Stimulated activated CD8-positive, alpha-beta memory T cell treated with anti-CD3 and anti-CD28 coated beads, Interleukin-7, amount 100 ng/mL, for 4 hours (primary cell): ENCODE measurements at places on chromosomes 7 and 10.

DNA sequence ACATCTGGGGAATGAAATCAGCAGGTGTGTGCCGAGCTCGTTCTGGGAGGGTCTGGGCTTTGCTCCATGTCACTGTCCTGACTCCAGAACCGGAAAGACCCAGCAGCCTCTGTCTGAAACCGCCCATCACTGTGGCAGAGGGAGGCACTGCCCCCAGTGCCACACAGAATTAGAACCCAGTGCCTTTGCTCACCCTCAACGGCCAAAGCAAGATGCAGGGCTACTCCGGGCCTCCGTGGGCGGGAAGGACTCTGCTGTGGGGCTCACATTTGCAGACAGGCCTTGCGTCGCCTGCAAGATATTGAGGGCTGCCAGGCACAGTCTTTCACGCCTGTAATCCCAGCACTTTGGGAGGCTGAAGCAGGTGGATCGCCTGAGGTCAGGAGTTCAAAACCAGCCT lies 219.2 kb upstream of the PPP2R2D start:
- DNase-seq = no peak

DNA sequence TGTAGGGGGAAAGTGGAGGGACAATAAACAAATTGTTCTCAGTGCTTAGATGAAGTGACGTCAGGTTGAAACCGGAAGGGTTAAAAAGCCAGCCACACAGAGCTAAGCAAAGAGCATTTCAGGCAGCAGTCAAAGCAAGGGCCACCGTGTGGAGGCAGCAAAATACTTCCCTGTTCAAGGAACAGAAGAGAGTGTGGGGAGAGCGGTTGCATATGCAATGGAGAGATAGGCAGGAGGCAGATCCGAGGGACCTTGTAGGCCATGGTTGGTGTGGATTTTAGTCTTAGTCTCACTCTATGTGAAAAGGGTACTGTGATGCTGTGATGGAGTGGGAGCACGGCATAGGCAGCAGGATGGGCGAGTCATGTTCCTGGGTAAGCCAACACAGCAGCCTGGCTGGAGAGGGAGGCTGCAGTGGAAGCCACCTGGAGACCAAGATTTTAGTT lies 3.8 kb upstream of the STN1 start:
- no peak for DNase-seq

GRCh38 chr10:71629131-71629530 lies 90.4 kb downstream of the C10orf105 start:
- no peak for DNase-seq

- DNase-seq = no peak
Measured at GRCh38 chr7:117148971-117149370, 173.9 kb downstream of the WNT2 start.

GRCh38 chr10:32337350-32337749 lies 9.6 kb downstream of the EPC1 start:
- no peak for DNase-seq

DNA sequence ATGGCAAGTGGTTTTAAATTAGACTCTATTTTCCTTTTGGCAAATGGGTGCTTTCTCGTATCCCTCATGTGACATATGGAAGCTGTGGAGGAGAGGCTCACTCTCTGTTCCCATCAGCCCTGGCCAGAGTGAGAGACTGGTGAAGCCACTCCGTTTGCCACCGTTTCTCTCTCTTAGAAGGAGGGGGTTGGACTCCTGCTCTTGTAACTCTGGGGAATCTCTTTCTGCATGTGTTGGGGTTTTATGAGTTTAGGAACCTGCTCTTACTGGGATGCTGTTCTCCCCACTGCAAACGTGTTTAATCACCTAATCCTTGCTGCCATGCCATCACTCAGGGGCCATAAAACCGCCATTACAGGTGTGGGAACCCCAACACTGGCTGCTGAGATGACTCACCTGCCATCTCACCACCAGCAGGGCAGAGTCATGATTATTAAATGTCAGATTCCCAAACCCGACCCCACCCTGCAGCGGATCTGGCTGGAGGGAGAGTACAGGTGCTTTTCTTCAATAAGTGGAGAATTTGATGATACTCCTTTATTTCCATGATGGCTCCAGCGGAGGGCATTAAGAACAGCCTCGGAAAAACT lies 103.2 kb downstream of the ADCY1 start:
- no peak for DNase-seq

DNA sequence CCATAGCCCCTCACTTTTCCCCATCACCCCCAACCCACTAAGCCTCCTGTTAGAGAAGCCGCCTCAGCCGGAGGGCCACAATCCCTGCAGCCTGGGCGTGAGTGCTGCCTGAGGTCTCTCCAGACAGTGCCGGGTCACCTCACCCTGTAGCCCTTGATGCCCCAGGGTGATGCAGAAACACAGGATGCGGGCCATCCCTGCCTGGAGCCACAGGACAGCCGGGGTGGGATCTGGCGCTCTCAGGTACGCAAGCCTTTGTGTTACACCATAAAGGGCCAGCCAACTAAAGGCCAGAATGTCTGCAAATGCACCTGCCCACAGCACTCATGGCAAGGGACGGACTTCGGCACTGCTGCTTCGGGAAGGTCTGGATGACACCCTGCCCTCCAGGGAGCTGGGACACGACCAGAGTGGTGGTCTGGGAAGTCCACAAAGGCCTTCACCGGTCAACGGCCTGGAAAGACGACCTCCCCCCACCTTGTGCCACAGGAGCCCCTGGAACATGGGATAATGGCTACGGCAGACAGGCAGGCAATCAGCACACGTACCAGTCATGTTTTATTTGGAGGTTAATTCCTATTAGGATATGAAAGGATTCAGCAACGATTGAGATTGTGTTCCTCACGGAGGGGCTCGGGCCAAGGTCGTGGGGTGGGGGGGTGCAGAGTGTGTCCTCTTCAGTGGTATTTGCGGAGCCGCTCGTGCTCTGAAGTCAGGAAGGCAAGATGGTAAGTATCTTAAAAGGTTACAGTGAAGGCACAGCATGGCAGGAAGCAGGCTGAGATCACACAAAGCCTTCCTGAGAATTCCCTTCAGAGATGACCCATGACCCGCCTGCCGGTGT lies 8.1 kb downstream of the ATP5MF start:
- no peak for DNase-seq
